Mesenteric fat pad (tissue), 1 donor: ENCODE measurements at places on chromosomes 2 and 18.

DNA sequence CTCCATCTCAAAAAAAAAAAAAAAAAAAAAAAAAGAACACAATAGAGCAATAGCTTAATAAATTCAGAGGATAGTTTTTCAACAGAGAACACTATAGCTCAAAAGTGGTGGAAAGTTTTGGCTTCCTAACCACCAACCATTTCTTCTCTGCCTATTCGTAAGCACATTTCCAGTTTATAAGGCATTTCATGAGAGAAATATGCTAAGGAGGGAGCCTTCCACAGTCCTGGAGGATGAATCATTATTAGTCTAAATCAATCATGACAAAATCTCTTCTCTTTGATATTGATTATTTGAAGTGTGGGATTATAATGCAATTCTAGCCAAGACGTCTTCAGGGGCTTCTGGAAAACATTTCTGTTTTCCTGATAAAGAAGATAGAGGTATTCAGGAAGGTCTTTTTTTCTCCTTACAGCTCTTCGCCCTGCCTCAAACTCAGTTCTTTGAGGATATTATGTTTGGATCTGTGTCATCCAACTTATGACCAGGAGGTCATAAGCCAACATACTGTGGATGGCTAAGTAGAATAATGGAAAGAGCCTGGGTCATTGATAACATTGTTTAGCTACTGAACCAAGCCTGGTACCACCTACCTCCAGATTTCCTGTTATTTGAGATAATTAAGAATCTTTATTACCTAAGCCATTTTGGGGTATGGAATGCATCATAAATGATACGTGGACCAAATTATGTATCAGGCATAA is 207.3 kb downstream of the TRIB2 start:
- DNase-seq = no peak

- no peak for DNase-seq
Measured at GRCh38 chr18:76484749-76485387, 10.2 kb downstream of the ZNF516 start.

- DNase-seq = no peak
Measured at GRCh38 chr2:127053731-127054603, 53.0 kb downstream of the BIN1 start.

DNA sequence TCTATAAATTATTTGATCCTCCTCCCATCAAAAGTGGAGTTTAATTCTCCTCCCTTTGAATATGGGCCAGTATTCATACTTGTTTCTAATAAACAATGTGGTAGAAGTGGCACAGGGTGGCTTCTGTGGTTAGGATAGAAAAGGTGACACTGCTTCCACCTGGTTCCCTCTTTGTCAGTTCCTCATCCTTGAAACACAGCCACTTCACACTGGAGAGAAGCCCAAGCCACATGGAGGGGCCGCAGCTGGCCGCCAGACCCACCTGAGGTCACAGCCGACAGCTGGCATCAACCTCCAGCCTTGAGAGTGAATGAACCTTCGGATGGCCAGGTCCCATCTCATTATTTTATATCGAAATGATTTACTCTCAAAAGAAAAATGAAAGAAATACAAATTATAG is 27.5 kb upstream of the SLC66A3 start:
- DNase-seq = no peak

GRCh38 chr2:169709981-169710380 is 15.7 kb downstream of the PHOSPHO2 start:
- no peak for DNase-seq

GRCh38 chr2:127388423-127389164 is 819 bp upstream of the MAP3K2 start:
- DNase-seq = no peak

DNA sequence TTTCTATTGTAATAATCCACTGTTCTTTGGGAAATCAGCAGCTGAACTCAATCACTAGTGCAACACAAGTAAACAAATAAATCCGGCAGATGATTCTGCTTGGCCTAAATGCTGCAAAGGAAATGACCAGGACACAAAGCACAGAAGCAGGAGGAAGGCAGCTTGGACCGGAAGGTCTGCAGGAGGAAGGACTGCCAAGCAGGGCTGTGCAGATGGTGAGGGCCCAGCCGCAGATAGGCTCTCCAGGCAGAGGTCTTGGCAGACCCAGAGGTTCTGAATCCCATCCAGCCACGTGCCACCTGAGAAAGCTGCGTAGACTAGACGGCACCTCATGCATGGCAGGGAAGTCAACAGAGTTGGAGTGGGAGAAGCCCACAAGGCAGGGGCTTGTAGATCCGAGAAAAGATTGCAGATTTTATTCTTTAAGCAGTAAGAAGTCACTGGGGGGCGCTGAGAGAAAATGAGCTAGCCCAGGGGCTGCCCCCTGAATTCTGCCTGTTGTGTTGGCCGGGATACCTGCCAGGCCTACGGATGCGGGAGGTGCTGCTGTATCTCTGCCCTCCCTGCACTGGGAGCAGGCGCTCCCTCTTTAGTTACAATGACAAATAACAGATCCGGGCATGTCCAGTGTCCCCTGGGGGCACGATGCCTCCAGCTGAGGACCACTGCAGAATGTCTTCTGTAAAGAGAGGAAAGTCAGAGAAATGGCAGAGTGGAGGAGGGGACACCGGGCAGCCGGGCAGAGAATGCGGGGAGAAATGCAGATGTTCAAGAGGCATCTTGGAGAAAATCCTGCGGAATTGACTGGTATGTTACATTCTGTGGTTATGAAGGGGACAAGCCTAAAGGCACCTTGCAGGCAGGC is 153.5 kb downstream of the PXDN start:
- peak; percentile 68 for DNase-seq

DNA sequence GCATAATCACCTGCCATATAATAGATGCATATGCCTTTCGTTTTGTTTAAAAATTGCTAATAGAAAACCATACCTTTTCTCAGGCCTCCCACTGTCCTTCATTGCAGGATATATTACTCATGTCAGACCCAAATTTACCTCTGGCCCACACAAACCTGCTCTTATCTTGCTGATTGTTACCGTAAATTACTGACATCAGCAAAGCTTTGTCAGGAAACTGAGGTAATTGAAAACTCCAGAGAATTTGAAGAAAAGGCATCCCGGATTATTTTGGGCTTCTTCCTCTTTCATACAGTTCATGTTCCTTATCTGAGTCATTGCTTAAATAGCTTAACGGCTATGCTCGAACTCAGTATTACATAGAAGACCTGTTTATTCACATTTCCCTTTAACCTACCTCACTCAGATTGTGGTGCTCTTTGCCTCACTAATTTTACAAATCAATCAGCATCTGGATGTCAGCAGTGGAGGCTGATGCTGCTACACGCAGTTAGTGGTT is 145.7 kb downstream of the ZEB2 start:
- DNase-seq = no peak

- DNase-seq = no peak
Measured at GRCh38 chr2:241393524-241394196, 37.6 kb downstream of the FARP2 start.

- DNase-seq = no peak
Measured at GRCh38 chr2:122019724-122020123, 264.3 kb downstream of the TSN start.

DNA sequence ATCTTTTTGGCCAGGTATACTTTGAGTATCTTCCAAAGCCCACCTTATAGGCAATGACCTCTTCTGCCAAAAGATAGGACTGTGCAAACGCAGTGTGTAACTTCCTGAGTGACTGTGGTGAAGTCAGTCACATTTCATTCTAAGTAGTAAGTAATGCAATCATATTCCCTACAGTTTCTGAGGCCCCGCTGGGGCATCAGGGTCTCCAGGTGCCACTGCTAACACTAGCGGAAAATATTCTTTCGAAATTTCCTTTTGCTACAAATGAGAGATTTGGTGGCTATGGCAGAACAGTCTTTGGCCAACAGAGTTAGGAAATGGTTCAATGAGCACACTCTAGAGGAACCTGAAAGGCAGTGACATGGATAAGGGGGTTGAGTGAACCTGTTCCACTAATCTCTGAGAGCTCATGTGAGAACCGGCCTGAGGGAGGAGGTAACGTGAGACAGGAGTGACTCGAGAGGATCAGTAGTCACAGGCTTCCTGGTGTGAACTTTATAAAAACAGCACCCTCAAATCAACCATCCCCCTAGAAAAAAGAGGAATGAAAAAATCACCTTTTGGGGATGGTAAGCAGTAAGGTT is 102.6 kb upstream of the LPIN2 start:
- DNase-seq = no peak

- peak; percentile 82 for DNase-seq
Measured at GRCh38 chr2:112690853-112691401, 29.9 kb upstream of the NT5DC4 start.

GRCh38 chr2:44529448-44529847 is 167.7 kb downstream of the CAMKMT start:
- no peak for DNase-seq

GRCh38 chr2:101512993-101513392 is 38.1 kb upstream of the RFX8 start:
- no peak for DNase-seq

GRCh38 chr2:29253026-29253425 is 137.8 kb downstream of the CLIP4 start:
- no peak for DNase-seq

DNA sequence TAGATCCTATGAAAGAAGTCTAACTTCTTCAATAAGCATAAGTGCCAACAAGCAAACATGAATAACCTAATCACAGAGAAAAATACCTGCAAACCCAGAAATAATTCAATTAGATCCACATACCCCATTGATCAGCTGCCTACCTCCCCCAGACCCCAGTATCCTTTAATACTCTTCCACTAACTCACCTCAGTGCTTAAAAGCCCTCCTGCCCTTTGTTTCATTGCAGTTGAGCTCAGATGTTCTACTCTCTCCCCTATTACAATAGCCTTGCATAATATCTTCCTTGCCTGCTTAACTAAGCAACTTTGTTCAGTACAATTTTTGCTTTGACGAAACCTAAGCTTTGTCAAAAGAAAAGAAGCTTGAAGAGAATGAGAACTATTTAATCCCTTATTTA is 156.0 kb upstream of the ZC3H15 start:
- DNase-seq = no peak

DNA sequence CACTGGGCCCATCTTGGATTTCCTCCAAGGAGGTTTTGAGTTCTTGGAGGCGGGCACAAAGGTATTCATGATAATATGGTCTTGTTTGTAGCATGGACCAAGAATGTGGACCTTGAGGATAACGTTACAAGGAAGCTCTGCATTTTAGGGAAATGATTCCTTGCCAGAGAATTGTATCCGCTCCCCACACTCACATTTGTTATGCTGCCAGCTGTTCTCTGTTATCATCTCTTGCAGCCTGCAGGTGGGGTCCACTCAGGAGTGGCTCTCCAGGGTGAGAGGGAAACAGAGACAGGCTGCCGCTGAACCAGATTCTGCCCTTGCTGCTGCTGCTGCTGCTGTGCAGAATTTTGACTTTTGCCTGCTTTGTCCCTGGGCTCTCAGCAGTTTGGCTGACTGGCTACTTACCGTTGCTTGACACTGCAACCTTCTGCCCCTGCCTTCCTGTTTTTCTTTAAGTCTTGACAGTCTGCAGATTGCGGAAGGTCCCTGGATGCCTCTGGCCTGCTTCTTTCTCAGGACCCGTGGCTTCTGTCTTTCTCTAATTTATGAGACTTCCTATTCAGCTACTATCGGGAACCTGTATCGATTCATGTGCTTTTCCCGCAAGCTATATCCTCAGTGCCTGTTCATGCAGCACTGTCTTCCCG is 122.3 kb upstream of the DOCK10 start:
- no peak for DNase-seq

GRCh38 chr2:241040081-241040803 is 41.8 kb downstream of the SNED1 start:
- DNase-seq = peak; percentile 45

DNA sequence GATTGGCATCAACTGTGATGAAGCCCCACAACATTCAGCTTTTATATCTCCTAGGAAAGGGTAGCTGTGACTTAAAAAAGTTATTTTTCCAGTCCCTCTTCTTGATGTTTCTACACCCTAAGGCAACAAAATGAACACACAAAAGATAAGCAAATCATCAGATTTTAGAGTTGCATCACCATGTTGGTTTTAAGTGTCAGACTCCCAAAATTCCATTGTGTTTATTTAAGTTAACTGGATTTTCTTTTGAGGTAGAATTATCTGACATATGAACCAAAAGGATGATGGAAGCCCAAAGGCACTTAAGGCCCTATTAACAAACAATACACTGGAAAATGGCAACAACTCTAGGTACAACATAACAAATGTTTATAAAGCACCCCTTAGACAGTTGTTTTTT is 261.7 kb upstream of the SLC39A10 start:
- no peak for DNase-seq

GRCh38 chr18:42707080-42707479 is 408.4 kb downstream of the RIT2 start:
- no peak for DNase-seq

- DNase-seq = no peak
Measured at GRCh38 chr2:44680424-44680971, 261.0 kb upstream of the SIX3 start.

- no peak for DNase-seq
Measured at GRCh38 chr18:79405781-79406575, 10.2 kb downstream of the NFATC1 start.

DNA sequence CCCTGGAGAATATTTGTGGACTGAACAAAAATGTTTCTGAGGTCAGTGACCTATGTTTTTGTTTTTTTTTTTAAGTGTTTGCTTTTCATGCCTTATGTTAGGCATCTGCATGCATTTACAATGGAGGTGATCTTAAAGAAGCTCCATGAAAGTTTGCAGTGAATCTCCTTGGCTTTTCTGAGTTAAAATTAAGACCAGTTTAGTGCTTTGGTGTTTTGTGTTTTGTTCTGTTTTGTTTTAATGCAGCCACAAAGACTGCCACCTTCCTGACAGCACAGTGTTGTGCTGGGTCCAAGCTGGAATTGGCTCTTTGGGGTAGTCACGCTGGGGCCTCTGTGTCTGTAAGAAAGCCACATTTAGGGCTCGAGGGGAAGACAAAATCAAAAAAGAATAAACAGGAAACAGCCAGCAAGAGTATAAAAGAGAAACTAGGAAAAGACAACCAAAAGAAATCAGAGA is 396.2 kb downstream of the ARHGAP15 start:
- DNase-seq = no peak

DNA sequence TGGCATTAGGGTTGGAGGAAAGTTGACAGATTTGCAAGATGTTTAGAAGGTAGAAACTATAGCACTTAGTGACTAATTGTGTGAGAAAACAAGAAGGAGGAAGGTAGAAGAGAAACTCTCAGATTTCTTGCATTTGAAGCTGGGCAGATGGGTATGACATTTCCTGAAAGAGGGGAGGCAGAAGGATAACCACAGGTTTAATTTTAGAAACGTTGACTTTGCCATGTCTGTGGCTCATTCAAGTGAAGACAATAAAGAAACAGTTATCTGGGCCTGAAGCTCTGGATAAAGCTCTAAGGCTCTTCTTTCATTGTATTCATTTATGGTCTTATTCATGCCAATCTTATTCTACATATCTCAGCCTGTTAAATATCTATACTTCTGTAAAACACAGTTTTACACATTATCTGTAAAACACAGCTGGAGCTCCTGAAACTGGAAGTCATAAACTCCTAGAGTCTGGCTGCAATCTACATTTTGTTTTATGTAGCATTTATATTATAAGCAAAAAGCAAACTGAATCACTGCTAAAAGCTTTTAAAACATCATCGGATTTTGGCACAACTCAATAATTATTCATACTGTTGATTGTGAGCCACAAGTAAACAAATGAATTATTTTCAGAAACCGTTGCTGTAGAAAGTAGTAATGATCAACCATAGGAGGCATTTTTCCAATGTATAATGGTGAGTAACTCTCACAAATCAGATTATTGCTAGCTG is 138.5 kb downstream of the RIT2 start:
- DNase-seq = no peak
